Body of pancreas (tissue), 4 donors: ENCODE measurements at places on chromosomes 2 and 18. TPM values are rescaled to one million over a fixed set of nuclear protein-coding genes. Genes with fewer than 3 reads are reported as not detected.

Gene ASXL3
- total RNA-seq, result 1.3 TPM

Gene EFR3B
- under 0.01 TPM for total RNA-seq

Gene TFPI
- total RNA-seq, result 54.2 TPM

Gene HOXD13
- not detected for total RNA-seq

Gene MYOM1
- total RNA-seq, result 21.8 TPM

Gene CMPK2
- 6.9 TPM for total RNA-seq

Gene RAB27B
- total RNA-seq, result 10.1 TPM
